ENCODE measurements at places on chromosomes 4 and X.
A peak's percentile ranks its signal among the peaks of the same experiment; 100 is the strongest.

DNA sequence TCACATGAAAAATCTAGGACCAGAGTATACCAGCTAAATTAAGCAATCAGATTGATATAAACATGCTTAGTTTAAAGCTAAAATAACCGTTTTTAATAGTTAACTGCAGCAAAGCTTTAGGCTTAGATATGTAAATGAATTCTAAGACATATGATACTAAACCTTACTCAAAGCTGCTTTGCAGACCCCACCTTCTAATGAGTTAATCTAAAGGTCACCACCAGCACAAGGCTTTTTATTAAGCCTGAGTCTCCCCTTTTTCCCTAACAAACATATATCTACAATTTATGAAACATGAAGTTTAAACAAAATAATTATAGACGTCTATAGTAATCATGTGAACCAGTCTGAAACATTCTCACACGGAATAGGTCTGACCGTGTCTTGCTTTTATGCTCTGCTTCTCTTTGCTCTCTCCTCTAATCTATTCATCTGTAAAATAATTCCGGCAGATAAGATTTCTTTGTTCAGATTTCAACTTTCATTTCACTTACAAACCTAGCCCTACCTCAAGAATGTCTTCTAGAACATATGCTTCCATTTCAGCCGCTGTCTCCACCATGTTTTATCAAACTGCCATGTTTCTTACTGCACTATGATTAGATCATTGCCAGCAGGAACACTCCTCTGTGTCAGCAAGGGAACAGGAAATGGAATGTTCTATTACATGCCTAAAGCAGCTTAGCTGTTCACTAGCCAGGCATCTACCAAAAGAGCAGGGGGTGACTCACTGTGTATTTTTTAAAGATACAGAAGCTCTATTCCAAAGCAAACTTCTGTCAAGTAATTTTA lies 35.9 kb downstream of the ANKRD17 start:
- DNase-seq = peak; percentile 20

- DNase-seq = no peak
Measured at GRCh38 chr4:107631560-107631959, 88.5 kb downstream of the PAPSS1 start.

GRCh38 chr4:75924309-75924827 lies 16.4 kb downstream of the NAAA start:
- no peak for DNase-seq

DNA sequence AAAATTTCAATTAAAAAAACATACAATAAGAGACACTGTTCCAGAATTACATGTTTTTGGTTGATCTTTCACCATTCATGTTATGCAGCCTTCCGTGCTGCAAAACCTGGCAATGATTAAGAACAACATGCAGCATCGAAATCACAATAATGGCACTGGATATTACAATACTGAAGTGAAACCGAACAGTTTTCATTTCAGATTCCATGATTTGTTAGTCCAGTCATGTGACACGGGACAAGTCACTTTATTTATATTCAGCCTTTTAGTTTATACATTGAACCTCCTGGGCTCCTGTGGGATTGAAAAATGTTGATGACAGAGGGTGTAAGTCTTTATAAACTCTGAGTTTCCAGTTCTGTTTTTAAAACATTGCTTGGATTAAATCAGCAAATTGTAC lies 142.5 kb upstream of the TTC29 start:
- no peak for DNase-seq

GRCh38 chr4:7945709-7946380 lies 6.2 kb upstream of the AFAP1 start:
- no peak for DNase-seq

GRCh38 chr4:155532373-155533085 lies 134.1 kb upstream of the GUCY1A1 start:
- DNase-seq = no peak

GRCh38 chr4:10164877-10165283 lies 48.3 kb upstream of the WDR1 start:
- no peak for DNase-seq

Measured in HuH-7.5 (cell line).